Activated naive CD4-positive, alpha-beta T cell (primary cell): ENCODE measurements at places on chromosomes 12 and 14.

DNA sequence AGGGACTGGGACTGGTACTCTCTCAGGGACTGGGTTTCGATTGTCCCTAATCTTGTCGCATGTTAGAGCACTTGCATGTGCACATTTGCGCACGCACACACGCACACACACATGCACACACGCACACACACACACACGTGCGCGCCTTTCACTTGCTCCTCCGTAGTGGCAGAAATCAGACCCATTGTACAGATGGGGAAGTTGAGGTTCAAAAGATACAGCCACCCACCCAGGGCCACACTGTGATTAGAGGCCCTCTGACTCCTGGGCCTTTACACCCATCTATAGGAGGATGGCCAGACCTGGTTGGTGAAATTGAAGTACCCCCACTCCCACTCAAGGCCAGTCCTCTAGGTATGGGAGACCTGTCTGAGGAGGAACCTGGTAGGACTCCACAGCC is 167.8 kb upstream of the LHX5 start:
- DNase-seq, result no peak

GRCh38 chr14:102545461-102546265 is 36.1 kb upstream of the ANKRD9 start:
- no peak for DNase-seq

DNA sequence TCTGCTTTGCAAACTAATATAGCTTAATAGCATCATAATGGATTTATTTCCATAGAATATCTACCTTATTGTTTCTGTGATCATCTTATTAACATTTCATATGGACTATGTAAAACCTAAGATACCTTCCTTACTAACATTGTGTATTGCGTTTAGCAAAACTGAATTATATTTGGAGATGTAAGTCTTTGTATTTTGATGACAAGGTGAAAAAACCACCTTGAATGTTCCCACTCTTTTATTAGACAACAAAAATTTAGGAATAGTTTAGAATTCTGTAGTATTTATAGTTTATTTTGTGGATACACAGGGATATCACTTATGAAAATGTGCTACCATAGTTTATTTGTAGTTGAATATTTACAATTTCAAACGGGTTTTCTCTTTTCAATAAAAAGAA is 32.0 kb downstream of the RASSF8 start:
- no peak for DNase-seq

DNA sequence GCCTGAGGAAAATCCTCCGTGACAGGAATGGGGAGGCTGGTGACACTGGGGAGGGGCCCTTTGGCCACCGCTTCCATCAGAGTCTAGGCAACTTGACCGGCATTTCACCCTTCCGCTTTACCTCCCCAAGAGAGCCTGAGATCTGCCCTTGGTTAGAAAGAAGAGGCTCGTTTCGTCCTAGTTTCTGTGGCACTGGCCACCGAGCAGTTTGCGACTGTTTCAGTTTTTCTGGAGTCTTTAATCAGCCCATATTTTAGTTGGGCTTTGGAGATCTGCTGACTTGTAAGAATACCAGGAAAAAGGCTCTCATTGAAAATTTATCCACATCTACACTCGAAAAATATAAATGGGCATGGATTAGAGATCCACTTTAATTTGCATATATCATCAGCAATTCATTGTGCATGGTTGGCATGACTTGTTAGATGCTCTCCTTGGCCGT is 414 bp upstream of the ANKS1B start:
- DNase-seq, result no peak

GRCh38 chr12:56084958-56085543 is 5.1 kb downstream of the ERBB3 start:
- DNase-seq, result no peak

DNA sequence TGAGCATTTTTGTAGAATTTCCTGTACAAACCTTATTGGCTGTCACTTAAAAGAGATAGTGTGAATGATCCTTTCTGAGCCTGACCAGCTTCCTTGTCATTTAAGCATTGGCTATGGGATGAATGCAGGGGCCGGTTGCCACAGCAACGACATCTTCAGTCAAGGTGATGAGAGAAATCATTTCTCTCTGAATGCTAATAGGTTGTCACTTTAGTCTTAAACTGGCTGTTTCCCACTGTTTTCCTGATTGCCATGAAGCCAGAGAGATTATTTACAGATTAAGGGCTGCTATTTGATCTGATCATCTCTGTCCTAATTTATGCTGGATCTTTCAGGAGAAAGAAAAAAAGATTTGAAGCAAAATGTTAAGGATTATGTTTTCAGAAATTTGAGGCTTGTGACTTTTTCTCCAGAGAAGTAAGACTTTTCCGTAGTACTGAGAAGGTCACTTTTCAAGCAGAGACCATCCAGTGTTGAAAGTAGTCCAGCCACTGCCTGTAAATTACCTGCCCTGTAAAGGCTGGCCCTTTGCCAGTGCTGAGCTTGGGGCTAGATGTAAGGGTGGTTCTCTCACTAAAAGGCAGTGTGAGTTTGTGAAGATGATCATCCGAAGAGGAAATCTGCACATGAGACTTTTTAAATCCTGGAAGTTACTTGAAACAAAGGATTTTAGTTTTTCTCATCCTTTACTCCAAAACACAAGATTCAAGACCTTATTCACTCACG is 235.6 kb downstream of the DACT1 start:
- DNase-seq, result no peak

DNA sequence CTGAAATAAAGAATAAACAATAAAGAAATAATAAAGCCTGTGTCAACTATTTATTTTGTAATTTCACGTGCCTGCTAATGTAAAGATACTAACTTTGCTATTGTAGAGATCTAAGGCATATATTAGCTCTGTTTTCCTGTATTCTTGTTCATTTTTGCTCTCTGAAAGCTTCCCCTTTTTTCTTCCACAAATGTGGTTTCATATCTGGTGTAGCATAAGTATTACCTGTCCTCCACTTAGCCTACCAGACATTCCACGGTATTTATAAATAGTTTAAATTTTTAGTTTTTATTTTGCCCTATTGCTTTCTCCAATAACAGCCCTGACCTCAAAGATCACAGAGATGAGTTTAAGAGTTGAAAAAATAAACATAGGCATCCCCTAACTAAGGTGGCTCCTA is 92.6 kb upstream of the ATP2B1 start:
- no peak for DNase-seq

DNA sequence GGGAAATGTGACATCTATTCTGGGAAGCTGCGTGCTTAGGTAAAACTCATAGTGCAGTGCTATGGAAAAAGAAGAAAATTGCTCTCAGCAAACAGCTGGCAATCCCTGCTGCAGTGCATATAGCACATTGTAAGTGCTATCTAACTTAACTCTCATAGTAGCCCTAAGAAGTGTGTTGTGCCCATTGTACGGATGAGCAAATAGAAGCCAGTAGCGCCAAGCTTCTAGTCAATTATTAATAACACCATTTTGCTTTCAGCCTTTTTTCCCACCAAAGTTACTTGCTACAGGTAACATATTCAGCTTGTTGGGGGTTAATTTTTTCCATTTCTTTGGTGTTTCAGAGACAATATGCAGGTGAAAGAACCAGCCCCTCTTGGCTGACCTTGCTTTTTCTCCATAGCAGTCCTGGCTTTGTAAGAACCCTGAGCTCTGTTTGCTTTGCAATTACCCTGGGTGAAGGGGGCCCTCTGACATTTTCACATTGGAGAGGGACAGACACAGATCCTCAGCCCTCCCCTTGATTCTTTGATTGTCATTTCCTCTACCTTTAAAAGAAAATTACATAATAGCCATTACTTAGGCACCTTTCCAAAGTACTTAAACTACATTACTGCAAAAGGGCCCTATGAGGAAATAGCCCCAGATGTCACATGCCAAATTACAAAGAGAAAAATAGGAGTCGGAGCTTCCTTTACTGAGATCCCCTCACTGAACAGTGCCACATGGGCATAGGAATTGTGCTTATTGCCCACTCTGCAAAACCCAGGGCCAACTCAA is 576.2 kb upstream of the TBX3 start:
- DNase-seq, result no peak

GRCh38 chr14:25032092-25032784 is 17.7 kb downstream of the STXBP6 start:
- no peak for DNase-seq

DNA sequence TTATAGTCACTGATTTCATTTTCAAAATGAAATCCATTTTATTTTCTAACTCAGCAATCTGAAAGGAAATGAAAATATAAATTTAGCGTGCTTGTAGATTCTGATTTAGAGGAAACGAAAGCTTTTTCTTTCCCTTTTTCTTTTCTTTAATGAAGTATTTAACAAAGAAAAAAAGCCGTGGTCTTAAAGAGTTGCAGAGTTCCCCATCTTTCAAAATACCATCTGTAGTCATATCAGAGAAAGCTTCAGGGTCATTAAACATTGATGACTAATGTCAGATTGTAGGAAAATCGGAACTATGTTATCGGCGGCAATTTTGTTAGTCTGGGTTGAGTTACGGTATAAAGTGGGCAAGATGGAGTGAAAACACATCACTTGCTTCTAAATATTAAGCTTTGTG is 32.3 kb downstream of the DRAM1 start:
- no peak for DNase-seq

DNA sequence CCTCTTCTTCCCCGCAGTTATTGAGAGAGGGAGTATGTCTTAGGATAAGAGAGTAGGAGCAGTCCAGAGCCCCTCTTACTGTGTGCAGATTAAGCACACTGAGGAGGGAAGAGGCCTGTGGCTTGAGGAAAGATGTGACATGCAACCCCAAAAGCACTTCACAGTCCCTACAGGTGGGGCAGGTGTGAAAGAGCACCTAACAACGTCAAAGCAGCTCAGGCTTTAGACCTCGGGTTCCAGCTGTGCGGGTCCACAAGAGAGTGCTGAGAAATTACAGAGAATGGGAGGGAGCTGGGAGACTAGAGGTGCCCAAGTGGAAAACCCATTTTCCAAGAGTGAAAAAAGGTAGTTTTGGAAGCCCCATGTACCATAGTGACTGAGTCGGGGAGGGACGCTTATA is 127.6 kb downstream of the SLC25A47 start:
- no peak for DNase-seq

DNA sequence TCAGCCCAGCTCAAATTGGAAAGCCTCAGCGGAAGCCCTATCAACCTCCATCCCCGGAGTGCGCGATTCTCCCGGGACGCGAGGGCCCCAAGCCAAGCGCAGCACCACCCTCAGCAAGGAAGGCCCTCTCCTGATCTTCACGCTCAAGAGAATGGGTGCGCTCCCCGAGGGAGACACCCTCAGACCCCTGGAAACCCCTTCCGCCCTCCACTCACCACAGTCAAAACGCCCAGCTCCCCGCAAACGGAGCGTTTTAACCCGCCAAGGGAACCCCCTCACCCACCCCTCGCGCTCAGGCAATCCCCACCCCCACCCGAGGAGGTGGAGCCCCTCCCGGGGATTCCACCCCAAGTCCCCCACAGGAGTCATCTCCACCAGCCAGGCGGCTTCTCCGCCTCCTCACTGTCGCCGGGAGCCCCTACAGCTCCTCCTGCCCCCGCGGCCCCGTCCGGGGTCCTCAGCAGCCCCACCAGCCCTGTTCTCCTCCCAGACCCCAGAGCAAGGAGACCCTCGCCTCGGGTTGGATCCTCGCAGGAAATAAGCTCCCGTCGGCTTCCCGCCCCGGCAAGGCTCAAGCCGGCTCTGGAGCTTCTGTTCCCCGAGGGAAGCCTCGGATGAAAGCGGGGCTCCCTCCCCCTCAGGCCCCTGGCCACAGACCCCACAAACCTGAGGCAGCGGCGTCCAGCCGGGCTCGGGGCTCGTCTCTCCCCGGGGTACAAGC is 507 bp downstream of the BAZ2A start:
- no peak for DNase-seq

DNA sequence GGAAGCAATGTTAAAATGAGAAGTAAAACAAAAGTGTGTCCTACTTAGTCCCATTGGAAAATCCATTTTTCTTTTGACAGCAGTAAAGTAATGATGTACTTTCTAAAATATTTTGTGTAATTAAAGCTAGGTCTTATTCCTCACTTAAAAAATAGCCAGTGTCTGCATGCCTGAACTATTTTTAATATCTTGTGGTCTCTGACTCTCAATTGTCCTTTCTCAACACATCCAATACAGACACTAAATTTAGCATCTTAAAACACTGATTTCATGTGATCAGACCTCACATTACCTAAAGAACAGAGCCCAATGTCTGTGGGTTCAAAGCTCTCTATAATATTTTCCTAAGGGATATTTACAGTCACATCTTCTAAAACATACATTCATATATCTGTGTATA is 108.0 kb downstream of the DERA start:
- no peak for DNase-seq

DNA sequence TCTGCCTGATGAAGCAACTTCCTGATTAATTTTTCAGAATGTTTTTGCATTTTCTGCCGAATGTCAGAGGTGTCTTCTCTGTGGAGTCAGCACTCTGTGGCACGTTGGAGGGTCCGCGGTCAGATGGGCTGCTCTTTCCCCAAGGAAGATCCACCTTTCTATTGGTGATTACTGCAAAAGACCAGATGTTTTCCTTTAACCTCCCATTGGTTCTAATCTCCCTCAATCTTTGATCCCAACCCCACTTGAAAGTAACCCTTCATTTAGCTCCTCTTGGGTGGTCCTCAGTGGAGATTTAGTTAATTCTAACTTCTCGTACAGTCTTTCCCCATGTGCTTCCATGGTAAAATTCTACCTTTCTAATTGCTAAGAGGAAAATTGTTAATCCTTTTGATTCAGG is 397.7 kb upstream of the DDHD1 start:
- DNase-seq, result no peak

DNA sequence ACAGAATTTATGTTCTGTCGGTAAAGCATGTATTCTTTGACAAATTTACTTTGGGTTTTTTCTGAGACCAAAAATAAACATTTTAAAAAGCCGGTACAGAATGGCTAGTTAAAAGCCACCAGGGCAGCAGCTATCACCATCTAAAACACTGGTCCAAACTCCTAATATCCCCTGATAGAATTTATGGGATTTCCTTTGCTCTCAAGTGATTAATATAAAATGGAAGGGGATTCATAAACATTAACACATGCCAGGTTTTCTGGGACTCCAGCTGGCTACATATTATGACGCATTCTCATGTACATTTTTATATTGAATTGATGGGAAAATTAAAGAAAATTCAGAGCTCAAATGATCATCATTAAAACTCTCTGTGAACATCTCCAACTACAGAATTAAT is 640.8 kb downstream of the C12orf50 start:
- DNase-seq, result no peak

DNA sequence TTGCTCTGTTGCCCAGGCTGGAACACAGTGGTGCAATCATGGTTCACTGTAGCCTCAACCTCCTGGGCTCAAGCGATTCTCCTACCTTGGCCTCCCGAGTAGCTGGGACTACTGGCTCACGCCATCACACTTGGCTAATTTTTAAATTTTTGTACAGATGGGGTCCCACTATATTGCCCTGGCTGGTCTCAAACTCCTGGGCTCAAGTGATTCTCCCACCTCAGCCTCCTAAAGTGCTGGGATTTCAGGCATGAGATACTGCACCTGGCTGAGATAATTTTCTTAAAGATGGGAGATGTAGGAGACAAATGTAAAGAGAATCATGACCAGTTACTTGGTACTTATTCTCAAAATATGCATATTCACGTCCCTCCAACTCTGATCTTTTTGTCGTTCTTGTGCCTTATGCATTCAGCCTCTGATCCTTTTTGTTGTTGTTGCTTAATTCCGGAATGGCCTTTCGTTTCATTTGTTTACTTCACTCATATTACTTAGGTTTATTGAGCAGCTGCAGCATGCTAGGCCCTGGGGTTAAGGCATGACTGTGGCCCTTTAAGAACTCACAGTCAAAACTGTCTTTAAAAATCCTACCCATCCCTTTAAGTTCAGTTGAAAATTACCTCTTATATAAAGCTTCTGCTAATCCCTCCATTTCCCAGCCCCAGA is 8.9 kb downstream of the RBMS2 start:
- DNase-seq, result no peak
